ENCODE measurements at places on chromosomes 16 and 17.

DNA sequence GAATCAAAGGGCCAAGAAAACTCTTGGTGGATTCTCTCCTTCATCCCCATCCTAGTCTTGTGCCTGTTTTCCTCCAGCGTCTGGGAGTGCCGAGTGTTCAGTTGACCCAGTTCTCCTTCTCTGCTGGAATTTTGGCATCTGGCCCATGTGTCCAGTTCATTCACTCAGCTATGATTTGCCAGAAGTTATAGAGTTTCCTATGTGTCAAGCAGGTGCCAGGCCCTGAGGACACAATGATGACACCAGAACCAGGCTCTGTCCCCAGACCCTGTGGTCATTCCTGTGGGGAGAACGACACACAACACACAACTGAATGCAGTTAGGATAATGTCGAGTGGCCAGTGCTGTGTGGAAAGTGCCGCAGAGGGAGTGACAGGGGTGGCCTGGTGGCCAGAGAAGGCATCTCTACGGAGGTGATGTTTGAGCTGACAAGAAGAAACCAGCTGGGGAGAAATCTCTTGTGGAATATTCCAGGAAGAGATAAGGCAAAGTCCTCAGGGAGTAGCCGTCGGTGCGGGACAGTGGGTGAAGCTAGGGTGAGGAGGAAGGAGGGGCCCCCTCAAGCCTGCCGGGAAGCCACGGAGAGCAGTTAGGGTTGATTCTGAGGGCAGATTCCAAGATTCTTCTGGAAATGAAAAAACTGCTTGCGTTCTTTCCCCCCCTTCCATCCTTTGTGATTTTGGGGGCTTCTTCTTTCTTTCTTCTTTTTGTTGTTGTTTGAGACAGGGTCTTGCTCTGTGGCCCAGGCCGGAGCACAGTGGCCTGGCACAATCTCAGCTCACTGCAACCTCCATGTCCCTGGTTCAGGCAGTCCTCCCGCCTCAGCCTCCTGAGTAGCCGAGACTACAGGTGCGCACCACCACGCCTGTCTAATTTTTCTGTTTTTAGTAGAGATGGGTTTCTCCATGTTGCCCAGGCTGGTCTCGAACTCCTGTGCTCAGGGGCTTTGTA lies 35.8 kb upstream of the IL34 start:
- DNase-seq: no peak

- DNase-seq: no peak
Observed at GRCh38 chr16:49835161-49835777, 20.6 kb downstream of the ZNF423 start.

DNA sequence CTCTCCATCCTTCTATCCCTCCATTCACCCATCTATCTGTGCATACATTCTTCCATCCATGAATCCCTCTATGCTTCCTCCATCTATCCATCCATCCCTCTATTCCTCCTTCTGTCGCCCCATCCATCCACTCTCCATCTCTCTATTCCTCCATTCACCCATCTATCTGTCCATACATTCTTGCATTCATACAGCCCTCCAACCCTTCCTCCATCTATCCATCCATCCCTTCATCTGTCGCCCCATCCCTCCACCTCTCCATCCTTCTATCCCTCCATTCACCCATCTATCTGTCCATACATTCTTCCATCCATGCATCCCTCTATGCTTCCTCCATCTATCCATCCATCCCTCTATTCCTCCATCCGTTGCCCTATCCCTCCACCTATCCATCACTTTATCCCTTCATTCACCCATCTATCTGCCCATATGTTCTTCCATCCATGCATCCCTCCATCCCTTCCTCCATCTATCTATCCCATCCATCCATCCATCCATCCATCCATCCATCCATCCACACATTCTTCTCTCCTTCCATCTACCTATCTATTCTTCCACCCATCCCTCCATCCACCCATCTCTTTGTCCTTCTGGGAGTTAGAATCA lies 272.5 kb upstream of the TNRC6C start:
- DNase-seq: no peak

- DNase-seq: no peak
Observed at GRCh38 chr17:7416323-7416722, 3.8 kb upstream of the SPEM1 start.

- no peak for DNase-seq
Observed at GRCh38 chr16:88649924-88650748, 717 bp downstream of the CYBA start.

- no peak for DNase-seq
Observed at GRCh38 chr17:29131814-29132682, 48.1 kb downstream of the MYO18A start.

GRCh38 chr16:60651346-60651745 lies 1384.9 kb downstream of the CDH8 start:
- no peak for DNase-seq

- DNase-seq: no peak
Observed at GRCh38 chr16:578870-579405, 9.2 kb downstream of the PIGQ start.
